MV-4-11 (cell line): ENCODE measurements at places on chromosomes 6 and 20.

DNA sequence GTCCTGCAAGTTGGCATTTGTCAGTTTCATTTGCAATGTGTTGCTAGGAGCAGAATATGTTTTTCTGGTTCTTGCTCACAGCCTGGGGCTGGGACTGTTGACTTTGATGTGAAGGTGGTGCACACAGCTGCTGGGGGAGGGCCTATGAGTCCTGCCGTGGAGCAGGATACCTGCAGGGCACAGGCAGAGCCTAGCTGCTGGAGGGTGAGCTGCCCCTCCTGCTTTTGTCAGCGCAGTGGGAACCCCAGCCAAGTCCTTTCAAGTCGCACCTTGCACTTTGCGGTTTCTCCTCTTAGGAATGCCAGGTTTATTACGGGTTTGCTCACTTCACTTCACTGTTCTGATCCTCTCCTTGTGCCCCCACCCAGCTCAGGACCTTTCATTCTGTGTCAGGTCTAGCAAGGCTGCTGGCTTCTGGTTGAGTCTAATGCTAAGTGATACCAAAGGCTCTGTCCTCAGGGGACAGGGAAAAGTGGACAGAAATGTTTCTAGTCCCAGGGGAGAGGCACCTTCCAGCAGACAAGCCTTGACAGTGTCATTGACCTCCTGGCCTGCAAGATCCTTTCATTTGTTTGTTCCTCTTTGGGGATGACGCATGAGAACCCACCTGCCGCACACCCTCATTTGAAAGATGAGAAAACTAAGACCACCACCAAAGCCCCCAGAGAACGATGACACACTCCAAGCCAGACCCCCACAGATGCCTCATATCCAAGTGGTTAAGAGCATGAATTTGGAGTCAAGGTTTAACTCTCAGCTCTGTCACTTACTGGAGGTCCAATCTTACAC, 2.7 kb upstream of the SPO11 start:
- DNase-seq: no peak

GRCh38 chr6:38027685-38028373, 208.3 kb downstream of the ZFAND3 start:
- DNase-seq: no peak

DNA sequence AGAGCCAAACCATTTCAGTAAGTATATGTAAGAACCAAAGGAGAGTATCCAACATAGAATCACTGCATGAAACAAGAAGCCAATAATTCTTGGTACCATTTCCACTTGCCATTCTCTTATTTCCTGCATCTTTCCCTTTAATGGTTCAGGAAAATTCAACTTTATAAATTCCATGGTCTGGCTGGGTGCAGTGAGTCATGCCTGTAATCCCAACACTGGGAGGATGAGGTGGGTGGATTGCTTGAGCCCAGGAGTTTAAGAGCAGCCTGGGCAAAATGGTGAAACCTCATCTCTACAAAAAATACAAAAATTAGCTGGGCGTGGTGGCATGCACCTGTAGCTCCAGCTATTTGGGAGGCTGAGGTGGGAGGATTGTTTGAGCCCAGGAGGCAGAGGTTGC, 21.2 kb downstream of the NHLRC1 start:
- DNase-seq: no peak

GRCh38 chr6:33751771-33752645, 5.3 kb upstream of the IP6K3 start:
- no peak for DNase-seq

- DNase-seq: no peak
These were observed 158.7 kb downstream of the SCML4 start for GRCh38 chr6:107665382-107665781.

GRCh38 chr6:131136021-131136786, 937 bp downstream of the AKAP7 start:
- DNase-seq: peak; percentile 26

DNA sequence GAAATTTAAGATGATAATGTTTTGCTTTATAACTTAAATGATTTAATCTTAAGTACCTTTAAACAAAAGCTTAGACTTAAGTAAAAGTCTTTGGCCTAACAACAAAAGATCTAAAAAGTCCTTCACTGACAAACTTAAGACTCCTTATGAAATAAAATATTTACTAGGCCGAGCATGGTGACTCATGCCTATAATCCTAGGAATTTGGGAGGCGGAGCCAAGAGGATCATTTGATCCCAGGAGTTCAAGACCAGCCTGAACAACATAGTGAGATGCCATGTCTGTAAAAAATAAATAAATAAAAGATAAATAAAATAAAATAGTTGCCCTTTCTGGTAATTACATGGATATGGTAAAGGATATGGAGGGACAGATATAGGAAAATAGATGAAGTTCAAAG, 12.4 kb downstream of the KATNA1 start:
- DNase-seq: no peak

GRCh38 chr6:116200619-116201249, 53.1 kb downstream of the TSPYL4 start:
- no peak for DNase-seq

- no peak for DNase-seq
These were observed 622.6 kb downstream of the EPM2A start for GRCh38 chr6:145112711-145113148.

GRCh38 chr20:32474967-32475811, 109.9 kb downstream of the NOL4L start:
- DNase-seq: no peak

DNA sequence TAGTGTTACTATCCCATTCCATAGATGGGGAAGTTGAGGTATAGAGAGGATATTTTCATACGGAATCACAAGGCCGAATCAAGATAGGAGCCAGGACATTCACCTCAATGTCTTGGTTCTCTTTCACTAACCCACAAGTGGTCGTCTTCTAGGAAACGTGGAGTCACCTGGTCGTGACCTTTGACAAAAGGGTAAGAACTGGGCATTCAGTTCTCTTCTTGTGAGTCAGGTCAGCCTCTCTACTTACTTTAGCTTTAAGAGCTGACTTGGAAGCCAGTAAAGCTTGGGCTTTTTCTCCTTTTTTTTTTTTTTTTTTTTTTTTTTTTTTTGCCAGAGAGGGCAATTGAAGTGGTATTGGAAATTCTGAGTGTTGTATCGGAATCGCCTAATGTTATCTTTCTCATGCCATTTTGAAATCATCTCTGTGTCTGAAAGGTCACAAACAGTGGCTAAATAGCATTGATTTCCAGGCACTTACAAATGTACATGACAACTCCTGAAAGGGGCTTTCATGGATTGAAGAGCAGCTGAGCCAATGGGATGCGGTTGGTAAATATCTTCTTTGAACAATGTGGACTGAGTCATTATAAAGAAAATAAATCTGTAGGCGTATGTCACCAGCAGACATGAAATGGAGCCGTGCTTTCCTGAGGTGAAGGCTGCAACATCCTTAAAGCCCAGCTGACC, 356.9 kb downstream of the KIF16B start:
- no peak for DNase-seq

DNA sequence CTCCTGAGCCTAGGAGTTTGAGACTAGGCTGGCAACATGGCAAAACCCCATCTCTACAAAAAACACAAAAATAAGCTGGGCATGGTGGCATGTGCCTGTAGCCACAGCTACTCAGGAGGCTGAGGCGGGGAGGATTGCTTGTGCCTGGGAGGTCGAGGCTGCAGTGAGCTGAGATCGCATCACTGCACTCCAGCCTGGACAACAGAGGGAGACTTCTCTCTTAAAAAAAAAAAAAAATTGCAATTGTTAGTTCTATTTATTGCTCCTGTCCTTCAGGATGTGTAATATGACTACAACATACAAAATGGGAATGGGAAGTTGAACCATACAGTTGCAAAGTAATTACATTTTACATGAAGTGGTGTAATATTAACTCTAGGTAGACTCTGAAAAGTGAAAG, 8.1 kb upstream of the AARS2 start:
- no peak for DNase-seq

DNA sequence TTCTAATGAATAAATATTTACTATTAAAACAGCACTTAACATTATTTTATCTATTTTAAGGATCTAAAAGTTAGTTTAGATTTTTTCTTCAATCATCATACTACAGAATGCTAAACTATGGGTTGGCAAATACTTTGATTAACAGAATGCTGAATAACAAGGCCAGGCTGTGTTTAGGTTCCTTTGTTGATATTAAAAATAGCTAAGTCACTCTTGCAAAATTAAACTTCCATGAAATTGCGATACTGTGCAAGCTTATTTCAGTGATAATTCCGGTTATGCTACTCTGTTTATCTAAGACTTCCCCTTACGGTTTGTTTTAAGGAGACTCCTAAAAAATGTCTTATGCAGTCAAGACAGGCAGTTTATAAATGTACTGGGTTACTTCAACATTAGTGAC, 2.8 kb downstream of the RNF24 start:
- peak; percentile 73 for DNase-seq

DNA sequence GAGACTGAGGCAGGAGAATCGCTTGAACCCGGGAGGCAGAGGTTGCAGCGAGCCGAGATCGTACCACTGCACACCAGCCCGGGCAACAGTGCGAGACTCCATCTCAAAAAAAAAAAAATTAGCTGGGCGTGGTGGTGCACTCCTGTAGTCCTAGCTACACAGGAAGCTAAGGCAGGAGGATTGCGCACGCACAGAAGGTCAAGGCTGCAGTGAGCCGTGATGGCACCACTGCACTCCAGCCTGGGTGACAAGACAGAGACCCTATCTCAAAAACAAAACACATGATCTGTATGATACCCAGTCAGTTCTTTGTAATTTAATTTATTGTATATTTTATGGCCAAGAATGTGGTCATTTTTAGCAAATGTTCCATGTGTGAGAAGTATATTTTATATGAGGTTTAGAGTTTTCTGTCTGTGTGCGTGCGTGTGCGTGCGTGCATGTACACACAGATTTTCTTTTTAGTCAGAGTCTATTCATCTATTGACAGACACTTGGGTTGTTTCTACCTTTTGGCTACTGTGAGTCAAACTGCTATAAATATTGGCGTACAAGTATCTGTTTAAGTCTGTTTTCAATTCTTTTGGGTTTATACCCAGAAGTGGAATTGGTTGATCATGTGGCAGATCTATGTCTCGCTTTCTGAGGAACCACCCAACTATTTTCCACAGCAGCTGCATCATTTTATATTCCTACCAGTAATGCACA, 22.2 kb upstream of the MYL9 start:
- no peak for DNase-seq

GRCh38 chr20:37449276-37449675, 71.8 kb upstream of the NNAT start:
- DNase-seq: no peak

DNA sequence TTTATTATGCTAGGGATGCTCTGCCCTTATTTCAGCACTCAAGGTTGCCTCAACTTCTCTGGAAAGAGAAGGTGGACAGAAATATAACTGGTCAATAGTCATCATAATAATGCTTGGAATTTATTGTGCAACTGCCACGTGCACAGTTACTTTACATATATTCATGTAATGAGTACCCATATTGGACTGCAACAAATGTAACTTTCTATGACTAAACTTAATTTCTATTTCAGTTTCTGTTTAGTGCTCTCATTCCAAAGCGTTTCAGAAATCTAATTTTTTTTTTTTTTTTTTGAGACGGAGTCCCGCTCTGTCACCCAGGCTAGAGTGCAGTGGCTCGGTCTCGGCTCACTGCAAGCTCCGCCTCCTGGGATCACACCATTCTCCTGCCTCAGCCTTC, 28.3 kb upstream of the CD83 start:
- peak; percentile 31 for DNase-seq

DNA sequence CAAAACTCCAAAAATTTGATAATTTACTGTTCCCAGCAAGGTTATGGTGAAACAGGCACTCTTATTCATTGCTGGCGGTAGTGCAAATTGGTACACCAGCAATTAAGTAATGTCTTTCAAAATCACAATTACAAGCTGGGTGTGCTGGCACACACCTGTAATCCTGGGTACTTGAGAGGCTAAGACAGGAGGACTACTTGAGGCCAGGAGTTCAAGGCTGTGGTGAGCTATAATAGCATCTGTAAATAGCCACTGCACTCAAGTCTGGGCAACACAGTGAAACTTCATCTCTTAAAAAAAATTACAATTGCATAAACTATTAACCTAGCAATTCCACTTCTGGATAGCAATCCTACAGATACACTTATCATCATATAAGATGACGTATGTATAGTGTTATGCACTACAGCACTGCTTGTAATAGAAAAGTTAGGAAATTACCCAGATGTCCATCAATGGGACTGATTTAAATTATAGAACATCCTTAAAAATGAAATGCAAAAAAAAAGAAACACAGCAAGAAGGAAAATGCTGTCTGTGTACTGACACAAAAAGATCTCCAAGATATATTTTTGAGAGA, 31.4 kb downstream of the NCOA6 start:
- no peak for DNase-seq

- DNase-seq: peak; percentile 57
These were observed 637 bp downstream of the ARID1B start for GRCh38 chr6:156777577-156778453.

- DNase-seq: no peak
These were observed 1.4 kb downstream of the TUBB2B start for GRCh38 chr6:3226042-3226441.

DNA sequence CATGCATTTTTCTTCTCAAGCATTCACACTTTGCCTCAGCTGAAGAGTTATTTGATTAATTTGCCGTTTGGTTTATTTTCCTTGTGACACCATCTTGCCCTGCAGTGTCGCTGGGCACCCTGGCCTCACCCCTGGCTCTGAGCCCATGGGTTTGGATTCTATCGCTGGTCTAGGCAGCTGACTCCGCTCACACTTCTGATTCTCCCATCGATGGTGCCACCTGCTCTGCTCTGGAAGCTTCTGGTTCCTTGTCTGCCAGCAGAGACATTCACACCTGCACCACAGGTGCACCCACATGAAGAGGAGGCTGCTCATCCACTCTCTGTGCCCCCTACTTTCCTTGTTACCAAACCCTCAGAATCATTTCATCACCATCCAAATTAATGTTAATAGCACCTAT, 291.6 kb upstream of the CDH4 start:
- no peak for DNase-seq

- DNase-seq: no peak
These were observed 387.0 kb downstream of the LAMA2 start for GRCh38 chr6:129269891-129270290.

GRCh38 chr20:63458170-63459069, 14.0 kb downstream of the KCNQ2 start:
- DNase-seq: no peak

- DNase-seq: no peak
These were observed 34.6 kb downstream of the EDN1 start for GRCh38 chr6:12324748-12325147.

GRCh38 chr6:151773382-151773781, 34.1 kb upstream of the ESR1 start:
- no peak for DNase-seq

GRCh38 chr20:38275815-38276550, 15.4 kb upstream of the KIAA1755 start:
- DNase-seq: peak; percentile 92

DNA sequence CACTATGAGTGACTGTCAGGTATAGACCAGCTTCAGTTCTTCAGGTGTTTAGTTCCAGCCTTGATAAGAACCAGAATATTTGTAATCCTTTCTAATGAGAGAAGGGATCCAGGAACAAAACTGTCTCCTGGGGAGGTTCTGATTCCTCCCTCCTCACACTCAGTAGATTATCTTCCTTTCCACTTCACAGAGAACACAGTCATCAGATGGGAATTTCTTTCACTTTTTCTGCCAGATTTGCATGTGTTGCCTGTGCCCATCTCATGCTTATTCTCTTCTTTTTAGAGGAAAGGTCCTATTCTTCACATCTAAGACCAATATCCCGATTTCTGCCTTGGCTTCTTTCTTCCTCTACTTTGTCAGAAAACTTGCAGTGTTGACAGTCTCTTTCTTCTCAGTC, 50.8 kb downstream of the CD109 start:
- no peak for DNase-seq

GRCh38 chr6:33664506-33665057, 43.5 kb downstream of the ITPR3 start:
- DNase-seq: no peak

GRCh38 chr6:134063121-134063965, 10.9 kb upstream of the SLC2A12 start:
- DNase-seq: no peak

- no peak for DNase-seq
These were observed 246.8 kb downstream of the ADGRG6 start for GRCh38 chr6:142548566-142548965.
